NCI-H510A treated with DMSO at 0.1 percent for 48 hours (cell line): ENCODE measurements at places on chromosomes 5 and 9.

GRCh38 chr9:81610740-81611107 is 78.6 kb downstream of the TLE1 start:
- no peak for DNase-seq

DNA sequence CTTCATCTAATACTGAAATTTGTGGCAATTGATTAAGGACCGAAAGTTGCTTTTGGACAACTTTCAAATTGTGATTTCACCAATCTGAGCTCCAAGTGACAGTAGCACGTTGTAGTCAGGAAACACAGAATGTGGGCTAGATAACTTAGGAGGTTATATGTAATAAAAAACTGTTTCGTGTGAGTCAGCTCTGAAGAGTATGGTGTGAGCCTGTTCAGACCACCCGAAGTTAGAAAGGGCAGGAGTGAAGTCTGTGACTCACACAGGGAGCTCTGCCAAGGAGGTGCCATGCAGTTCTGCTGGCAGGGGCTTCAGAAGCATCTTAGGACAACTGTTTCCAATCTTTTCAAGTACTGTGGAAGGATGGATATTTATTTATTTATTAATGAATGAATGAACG is 16.4 kb upstream of the ZBTB34 start:
- DNase-seq = no peak

- no peak for DNase-seq
Observed at GRCh38 chr9:133122935-133123611, 2.0 kb upstream of the RALGDS start.

DNA sequence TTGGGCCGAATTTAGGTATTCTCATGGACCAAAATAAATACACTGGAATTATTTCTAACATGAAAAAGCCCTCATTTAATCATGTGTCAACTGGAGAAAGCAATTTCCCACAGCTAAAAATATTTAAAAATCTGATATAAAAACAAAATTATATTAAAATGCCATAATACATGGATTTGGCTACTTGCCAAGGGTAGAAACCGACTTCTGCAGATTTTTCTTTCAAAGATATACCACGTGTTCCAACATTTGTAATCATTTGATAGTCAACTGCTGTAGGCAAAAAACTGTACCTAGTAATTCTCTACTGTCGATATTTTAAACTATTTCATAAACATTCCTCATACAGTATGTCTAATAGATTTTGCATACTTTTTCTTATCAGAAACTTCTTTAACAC is 237.6 kb downstream of the FBXL17 start:
- no peak for DNase-seq

- no peak for DNase-seq
Observed at GRCh38 chr9:30774326-30774725, 1610.1 kb upstream of the ACO1 start.

DNA sequence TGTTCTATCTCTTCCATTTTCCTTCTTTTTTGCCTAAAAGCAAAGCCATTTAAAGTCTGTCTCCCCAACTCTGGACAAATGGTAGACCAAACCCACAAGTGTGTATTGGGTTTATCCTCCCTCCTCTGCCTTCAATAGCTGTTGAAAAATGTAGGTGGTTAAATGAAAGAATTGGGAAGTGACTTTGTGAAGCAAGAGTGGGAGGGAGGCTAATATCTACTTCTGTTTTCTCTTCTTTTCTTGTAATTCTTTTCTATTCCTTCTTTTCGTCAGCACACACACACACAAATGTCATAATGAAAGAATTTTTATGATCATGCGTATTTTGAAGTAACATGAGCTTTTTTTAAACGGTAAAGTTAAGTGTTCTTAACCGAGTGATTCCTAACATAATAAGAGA is 3.8 kb downstream of the CCDC152 start:
- DNase-seq = no peak
